ENCODE measurements at places on chromosomes 7 and 10. TPM values are rescaled to one million over a fixed set of nuclear protein-coding genes. Genes with fewer than 3 reads are reported as not detected.

GRCh38 chr10:91556691-91557566 is 75.9 kb downstream of the PPP1R3C start:
- no peak overlapping the region for H3K27ac ChIP-seq
- no peak for DNase-seq
- H3K36me3 ChIP-seq, result no peaks in the 10 kb centered on the region

The GNG11 gene
- total RNA-seq, result not detected

- H3K4me3 ChIP-seq, result no peak overlapping the region
- no peak overlapping the region for H3K27ac ChIP-seq
- H3K36me3 ChIP-seq, result no peaks in the 10 kb centered on the region
- H3K4me1 ChIP-seq, result no peaks in the 10 kb centered on the region
- H3K27me3 ChIP-seq, result no peaks in the 10 kb centered on the region
- no peak for DNase-seq
Observed at GRCh38 chr7:114180556-114181266, 233.9 kb upstream of the FOXP2 start.

The TRPV5 gene
- total RNA-seq, result not detected
